ENCODE measurements at places on chromosomes 12 and 14.

GRCh38 chr14:28298156-28298555 is 468.4 kb upstream of the FOXG1 start:
- DNase-seq = no peak

GRCh38 chr14:39781466-39781865 is 349.2 kb upstream of the FBXO33 start:
- DNase-seq = no peak

DNA sequence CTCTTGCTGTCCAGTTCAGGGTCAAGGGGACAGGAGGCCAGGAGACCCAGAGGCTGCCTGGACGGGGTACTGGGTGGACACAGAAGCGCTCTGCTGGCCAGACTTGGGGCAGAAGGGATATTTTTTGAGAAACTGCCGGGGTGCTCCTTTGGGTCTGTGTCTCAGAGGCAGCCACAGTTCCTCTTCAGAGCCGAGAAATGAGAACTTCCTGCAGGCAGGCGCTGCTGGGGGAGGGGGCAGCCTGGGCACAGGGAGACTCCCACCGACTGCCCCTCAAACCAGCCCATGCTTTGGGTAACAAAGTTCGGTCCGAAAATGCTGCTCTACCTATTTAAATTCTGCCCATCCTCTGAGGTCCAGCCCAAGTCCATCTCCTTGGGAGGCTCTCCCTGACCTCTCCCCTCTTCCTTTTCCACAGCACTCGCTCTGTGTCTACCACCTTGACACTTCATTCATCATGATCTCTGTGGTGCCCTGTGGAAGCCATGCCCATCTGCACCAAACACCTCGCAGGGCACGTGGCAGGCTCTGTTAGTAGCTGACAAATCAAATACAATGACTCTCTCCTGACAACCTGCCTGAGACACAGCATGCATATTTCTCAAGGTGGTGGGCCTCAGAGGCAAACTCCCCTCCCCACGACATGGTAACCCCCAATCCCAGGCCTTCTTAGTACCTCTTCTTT is 16.4 kb downstream of the HDAC7 start:
- no peak for DNase-seq

- no peak for DNase-seq
Measured at GRCh38 chr12:68435816-68436215, 103.7 kb upstream of the MDM1 start.

DNA sequence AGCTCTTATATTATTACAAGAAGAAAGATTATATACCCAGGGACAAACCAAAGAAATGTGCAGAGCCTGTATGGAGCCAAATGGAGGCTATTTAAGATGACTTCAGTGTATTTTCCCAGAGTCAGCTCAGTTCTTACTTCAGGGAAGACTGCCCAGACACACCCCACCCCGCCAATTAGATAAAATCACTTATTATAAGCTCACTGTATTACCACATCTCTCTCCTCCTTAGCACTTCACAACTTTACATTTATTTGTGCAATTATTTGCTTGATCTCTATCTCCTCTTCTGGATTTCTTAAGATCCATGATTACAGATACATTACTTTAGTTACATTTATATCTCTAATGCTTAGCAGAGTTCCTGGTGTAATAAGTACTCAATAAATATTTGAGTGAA is 24.7 kb upstream of the WDR89 start:
- DNase-seq = no peak

DNA sequence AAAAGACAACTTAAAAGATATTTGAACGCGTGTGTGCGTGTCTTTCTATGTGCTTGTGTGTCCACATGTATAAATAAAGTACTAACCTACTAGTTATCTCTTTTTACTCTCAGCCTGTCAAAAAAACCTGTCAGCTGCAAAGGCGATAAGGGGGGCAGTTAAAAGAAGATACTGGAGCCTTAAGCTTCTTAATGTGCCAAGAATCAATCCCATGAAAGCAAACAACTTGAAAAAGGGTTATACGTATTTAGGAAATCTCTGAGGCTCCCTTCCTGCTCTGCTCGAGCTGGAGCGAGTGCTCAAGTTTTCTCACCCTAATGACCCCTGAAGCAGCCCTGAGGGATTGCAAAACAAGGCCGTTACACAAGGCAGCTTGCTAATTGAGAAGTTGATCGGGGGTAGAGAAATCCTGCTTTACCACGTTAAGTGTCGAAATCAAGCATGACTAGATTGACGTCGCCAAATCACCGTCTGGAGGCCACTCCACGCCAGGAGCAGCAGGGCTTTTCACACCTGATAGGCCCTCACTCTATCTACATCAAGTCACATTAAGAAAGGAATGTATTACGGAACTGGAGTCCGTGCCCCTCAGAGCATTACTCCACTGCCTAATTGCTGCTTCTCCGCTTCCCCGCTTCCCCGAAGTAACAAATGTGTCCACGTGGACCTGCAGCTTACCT is 32.4 kb downstream of the LMO3 start:
- no peak for DNase-seq

Data from activated CD4-positive, alpha-beta T cell treated with anti-CD3 and anti-CD28 coated beads, Interleukin-2, amount 50 U/mL, for 48 hours (primary cell).